Mesothelial cell of epicardium (in vitro differentiated cells): ENCODE measurements at places on chromosomes 2 and 18. TPM values are rescaled to one million over a fixed set of nuclear protein-coding genes. Genes with fewer than 3 reads are reported as not detected.
A peak's percentile ranks its signal among the peaks of the same experiment; 100 is the strongest.

KCNJ3 gene
- total RNA-seq = 0.97 to 1.4 TPM (median 1.2 TPM) in 3 replicates

POU3F3 gene
- total RNA-seq = not detected in 3 replicates

DNA sequence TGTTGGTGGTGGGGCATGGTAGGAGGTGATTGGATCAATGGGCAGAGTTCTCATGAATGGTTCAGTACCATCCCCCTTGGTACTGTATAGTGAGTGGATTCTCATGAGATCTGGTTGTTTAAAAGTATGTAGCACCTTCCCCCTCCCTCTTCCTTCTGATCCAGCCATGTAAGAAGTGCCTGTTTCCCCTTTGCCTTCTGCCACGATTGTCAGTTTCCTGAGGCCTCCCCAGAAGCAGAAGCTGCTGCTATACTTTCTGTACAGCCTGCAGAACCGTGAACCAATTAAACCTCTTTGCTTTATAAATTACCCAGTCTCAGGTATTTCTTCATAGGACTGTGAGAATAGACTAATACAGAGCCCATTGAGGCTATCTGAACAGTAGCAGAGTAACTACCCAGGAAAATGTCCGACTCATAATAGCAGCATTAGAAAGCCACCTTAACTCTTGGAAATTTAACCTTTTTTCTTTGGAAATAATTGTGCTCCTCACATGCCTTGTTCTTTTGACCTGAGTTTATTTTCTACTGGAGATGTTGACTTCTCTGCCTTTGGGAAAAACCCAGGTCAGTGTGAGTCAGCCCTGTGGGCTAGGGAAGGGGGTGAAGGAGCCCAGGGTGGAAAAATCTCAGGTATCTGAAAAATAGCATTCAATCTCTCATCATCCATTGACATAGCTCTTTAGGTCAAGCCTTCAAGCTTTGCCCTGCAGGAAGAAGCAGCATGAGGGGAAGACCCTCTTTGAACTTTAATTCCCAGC is 18.1 kb downstream of the CYP1B1 start:
- no peaks in the 10 kb centered on the region for H3K4me1 ChIP-seq
- H3K4me3 ChIP-seq = no peak overlapping the region
- H3K27ac ChIP-seq = no peak overlapping the region

DNA sequence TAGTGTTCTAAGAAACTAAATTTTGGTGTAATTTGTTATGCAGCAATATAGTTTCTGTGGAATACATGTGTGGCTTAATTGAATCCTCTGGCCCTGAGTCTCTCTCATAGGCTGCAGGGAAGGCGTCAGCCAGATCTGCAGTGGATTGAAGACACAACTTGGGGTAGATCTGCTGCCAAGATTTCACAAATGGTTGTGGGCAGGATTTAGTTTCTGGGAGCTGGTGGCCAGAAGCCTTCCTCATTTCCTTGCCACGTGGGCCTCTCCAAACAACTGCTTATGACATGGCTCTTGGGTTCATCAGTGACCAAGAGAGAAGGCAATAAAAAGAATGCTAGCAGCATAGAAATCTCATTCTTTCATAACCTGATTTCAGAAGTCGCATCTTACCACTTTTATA is 28.2 kb downstream of the CCDC102B start:
- H3K4me1 ChIP-seq = no peaks in the 10 kb centered on the region
- H3K36me3 ChIP-seq = no peaks in the 10 kb centered on the region
- DNase-seq = no peak
- H3K4me3 ChIP-seq = no peak overlapping the region
- H3K27ac ChIP-seq = no peak overlapping the region
- H3K27me3 ChIP-seq = no peaks in the 10 kb centered on the region

DNA sequence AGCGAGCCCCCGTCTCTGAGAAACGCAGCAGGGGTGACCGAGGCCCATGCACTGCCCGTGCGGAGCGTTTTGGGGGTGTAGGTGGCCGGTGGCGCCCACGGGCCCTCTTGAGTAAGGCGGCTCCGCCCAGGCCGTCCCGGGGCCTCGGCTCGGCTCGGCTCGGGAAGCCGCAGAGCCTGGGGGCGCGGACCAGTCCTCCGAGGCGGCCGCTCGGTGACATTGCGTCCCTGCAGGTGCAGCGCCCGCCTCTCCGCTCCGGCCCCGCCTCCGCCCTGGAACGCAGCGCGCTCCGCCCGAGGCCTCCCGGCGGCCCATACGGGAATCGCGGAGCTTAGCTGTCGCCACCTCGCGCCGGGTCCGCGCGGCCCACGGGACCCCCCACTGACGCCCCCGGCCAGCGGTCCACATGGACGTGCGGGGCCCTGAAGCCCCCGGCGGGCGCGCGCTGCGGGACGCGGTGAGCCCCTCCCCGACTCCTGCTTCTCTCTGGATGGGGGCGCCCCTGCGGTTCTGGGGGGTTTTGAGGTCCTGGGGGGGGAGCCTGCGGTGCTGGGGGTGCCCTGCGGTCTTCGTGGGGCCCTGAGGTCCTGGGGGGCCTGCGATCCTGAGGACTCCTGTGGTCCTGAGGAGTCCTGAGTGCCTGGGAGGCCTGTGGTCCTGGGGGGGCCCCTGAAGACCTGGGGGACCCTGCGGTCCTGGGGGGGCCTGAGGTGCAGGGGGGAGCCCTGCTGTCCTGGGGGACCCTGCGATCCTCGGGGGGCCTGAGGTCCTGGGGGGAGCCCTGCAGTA is at the start of gene HSBP1L1:
HSBP1L1 (plus strand) TSS at position 314 of the 789 bp plus-strand sequence; CDS start at position 407, 93 bp downstream.
- H3K4me1 ChIP-seq = peaks cover 41% of the 10 kb centered on the region
- peak within 1 kb of the TSS; percentile 97 for H3K27ac ChIP-seq
- DNase-seq = no peak
- peak within 1 kb of the TSS; percentile 73 for H3K4me3 ChIP-seq
- H3K36me3 ChIP-seq = peaks cover 11% of the 10 kb centered on the region
